ENCODE measurements at places on chromosomes 7 and 10.

GRCh38 chr7:47379629-47380324 lies 202.1 kb downstream of the TNS3 start:
- no peak for DNase-seq

DNA sequence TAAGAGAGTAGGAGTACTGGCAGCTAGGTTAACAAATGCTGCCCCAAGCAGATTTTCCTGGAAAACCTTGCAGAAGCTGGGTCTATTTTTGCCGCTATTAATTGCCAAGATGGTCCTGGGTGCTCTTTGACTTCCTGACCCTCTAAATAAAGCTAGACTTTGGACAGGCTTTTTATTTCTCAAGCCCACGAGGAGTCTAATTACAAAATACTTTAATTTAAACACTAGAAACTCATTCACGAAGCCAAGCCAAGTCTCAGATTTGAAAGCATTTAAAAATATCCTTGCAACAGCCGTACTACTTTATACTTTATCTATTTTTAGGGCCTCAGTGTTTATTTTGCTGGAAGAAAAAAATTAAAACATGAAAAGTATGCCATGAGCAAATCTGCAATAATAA lies 45.1 kb downstream of the TMEM26 start:
- no peak for DNase-seq

DNA sequence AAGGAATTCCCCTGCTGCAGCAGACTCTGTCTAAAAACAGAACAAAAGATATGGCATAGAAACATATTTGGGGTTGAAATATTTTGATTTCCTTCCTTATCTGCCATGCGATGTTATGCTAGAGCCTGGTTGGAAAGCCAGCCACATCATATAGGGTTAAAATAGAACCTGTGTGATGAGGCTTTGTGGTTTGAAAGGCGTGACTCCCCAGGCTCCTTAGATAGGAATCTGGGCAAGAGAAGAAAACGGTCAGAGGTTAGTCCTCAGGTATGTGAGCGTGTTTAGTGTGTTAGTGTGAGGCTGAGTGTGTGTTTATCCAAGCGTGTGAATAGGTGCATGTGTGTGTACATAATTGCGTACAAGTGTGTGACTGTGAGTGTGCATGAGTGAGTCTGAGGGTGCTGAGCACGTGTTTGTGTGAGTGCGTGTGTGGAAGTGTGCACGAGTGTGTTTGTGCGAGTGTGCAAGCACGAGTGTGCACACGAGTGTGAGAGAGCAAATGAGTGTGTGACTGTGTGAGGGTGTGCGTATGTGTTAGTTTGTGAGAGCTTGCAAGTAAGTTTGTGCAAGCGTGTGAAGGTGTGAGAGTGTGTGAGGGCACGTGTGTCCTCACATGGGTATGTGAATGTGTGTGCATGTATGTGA lies 79.9 kb downstream of the COL26A1 start:
- no peak for DNase-seq

DNA sequence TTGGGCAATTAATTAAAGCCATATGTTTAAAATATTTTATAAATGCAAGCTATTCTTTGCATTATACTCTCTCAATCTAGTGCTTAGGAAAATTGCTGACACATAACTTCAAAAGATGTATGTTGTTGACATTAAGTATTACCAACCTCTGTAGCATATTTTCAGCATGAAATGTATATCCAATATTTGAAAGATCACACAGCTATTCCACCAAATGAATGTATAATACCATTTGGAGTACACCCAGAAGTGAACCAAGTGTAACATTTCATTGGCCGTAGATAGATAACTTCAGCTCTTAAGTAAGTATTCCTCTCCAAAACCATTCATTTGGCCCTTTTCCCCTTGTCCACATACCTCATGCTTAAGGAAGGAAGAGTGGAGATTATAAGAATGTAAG lies 104.6 kb downstream of the HECTD2 start:
- DNase-seq, result no peak

GRCh38 chr7:127571741-127572505 lies 13.5 kb downstream of the GCC1 start:
- DNase-seq, result no peak

DNA sequence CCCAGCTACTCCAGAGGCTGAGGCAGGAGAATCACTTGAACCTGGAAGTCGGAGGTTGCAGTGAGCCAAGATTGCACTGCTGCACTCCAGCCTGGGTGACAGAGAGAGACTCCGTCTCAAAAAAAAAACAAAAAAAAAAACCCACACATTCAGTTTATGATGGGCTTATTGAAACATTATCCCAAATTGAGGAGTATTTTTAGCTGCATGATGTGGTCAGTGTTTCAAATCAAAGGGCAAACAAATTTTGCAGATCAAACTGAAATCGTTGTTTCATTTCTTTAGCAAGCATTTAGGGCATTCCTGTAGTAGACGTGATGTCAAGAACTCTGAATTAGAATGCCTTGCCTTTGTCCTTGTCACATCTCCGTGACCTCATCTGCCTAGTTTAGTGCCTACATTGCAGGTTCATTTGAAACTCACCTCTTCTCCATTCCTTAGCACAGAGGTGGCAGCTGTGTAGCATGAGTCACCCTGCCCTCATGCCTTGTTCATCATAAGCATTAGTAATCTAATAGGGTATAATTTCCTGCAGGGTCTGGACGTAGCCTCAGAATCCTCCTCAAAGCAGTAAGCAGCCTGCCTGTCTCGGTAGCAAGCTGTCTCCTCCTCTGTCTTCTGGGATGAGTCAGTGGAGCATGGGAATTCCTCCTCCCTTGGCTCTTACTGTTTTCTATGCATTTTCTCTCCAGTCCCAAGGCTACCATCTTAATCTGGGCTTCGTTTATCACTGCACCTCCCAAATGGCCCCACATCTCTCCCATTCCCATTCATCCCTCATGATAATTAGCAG lies 73.8 kb downstream of the CUL1 start:
- DNase-seq, result no peak

- no peak for DNase-seq
These were observed 215.4 kb downstream of the CCDC7 start for GRCh38 chr10:32661346-32661745.

DNA sequence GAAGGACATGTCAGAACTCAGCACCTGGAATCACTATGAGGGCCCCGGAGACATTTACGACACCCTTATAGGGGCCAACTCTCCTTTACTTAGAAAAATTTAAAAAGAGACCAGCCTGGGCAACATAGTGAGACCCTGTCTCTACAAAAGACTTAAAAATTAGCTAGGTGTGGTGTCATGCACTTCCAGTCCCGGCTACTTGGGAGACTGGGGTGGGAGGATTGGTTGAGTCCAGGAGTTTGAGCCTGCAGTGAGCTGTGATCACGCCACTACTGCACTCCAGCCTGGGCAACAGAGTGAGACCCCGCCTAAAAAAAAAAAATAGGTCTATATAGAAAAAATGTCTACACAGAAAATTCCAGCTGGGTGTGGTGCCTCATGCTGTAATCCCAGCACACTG lies 7.5 kb upstream of the CYTH3 start:
- DNase-seq, result no peak

DNA sequence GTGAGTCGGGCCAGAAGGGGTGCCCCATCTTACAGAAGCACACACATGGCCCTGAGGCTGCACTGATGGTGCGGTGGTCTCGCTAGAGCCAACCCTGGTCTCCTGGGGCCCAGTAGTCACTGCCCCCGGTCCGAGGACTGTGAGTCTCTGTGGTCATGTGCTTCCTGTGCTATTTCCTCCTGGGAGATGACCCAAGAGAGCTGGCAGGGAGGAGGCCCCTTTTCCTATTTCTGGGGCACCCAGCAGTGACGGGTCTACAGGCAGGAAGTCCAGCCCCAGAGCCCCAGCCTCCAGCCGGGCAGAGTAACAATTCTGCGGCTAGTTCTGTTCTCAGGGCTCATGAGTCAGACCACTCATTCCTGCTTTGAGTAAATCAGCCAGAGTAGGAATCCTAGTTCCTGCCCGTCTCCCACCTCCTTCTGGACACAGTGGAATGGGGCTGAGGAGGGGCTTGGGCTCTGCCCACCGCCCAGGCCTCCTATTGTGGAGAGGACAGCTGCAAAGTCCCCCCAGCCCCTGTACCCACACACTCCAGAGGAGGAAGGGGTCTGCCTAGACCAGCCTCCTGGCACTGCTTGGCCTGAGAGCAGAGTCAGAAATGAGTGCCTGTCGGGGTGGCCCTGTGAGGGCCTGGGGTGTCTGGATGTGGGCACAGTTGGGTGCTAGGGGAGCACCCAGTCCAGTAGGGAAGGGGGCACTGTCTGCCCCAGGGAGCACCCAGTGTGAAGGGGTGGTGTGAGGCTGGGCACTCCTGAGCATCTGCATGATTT lies 80.5 kb upstream of the PPIF start:
- no peak for DNase-seq

DNA sequence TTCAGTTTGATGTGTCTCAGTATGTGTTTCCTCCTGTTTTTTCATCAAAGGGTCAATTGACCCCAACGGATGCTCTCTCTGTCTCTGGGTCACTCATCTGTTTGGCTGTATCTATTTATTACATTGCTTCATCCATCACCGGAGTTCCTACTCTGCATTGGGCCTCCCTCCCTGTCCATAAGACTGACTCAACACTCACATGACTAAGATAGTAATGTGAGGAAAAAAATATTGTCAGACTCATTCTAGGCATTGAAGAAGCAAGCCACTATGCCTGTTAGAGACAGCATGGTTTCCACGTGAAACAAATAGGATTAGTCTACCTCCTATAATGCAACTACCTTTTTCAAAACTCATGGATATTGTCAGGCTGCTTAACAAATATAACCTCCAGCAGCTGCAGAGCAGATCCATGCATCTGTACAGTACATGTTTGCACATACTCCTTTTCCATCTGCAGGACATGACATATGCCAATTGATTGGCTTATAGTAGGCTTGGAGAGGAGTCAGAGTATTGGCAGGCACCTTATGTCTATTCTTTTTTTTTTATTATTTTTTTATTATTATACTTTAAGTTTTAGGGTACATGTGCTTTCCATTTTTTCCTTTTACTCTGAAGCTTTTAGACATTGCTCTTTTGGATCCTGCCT lies 275.2 kb downstream of the LRRTM3 start:
- DNase-seq, result no peak

DNA sequence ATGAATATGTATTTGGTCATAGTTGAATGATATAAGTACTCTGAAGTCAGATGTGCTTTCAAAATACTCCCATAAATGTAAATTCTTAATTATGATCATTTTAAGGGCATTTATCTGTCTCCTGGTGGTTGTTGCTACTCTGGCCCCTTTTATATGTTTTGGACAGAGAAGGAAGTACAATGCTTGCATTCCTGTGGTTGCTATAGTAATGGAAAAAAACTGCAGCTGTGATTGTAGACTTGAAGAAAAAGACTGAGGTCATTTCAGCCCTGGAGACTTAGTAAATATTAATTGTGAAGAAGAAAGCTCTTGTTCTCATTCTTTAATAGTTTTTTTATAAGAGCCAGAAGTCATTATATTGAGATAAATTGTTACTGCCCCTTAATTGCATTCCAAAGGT lies 70.2 kb upstream of the FERD3L start:
- DNase-seq, result no peak

DNA sequence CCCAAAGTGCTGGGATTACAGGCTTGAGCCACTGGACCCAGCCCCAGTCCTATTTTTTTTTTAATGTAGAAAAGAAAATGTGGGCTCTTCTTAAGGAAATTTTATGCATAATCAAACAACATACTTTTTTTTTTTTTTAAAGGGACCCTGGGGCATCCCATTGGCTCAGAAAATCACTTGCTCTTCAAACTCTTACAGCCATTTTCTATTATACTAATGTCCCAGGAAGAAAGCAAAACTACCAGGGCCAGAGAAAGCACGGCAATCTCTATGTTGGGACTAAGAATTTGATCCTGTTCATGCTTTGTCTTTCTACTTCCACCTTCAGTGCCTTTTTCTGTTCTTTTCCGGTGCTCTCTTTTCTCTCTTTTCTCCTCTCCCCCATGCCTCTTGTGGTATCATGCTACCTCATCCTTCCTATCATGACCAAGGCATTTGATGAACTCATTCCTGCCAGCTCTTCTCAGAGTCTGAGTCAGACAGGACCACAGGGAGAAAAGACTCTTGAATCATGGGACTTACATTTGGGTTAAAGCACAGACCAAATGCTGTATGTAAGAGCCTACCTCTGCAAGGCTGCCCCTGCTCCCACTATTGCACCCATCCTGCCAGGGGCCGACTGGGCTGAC lies 76.4 kb upstream of the CCNY start:
- DNase-seq, result no peak

DNA sequence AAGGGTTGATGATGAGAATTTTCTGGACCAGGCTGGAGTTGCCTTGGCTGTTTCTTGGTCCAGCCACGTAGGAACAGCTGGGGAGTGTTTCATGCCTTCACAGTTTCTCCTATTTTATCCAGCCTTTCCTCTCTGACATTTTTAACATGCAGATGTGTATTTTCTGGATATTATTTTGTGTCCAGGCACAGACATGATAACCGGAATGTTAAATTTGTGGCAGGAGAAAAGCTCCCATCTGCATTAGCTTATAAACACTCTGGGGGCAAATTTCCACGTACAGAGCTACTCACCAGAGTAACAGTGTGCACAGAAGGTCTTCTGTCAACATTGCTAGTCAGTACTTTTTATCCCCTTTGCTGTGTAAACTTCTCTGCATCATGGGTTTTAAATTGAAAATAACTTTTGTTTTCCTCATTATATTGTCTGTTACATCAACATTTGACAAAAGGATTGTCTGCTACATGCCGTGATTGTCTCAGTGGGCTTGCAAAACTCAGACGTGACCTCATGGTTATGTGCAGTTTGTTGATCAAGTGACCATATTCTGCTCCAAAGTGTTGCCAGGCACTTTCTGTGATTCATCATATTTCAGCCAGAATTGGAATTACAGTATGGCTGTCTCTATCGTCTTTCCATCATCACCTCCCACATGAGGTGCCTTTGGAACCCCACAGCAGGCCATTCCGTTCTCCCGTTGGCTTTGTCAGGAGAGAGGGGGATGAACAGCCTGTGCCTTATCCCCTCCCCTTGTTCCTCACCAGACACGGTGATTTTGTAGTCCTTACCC lies 41.4 kb downstream of the INSYN2A start:
- DNase-seq, result no peak

DNA sequence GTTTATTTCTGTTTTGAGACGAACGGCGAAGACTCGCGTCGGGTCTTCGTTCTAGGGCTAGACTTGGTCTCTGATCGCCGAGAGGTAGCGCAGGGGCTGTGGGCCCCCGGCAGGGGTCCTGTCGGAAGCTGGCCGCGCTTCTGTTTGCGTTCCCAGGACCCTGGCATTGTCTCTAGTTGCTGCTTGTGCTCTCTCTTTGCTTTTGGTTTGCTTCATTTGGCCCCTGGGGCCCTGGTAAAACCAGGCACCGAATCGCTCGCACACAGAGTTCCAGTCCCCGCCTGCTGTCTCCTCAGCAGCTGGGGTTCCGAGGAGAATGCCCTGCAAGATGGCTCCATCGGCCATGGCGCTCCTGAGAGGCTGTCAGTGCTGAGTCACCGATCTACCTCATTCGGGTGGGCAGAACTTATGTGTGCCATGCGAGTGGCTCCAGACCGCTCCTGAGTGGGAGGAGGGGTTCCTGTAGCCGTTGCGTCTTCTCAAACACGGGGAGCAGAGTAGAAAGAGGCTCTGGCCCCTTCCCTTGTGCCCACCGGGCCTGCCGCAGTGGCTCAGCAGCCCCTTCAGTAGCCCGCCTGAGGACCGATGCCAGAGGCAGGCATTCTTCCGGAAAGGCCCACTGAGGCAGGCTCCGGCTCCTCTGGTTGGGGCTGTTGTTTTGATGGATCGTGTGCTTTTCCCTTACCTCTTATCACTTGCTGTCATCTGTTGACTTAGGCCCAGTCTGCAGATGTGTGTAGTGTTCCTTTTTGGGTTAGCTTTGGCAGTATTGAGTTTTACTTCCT lies 826 bp downstream of the CHPF2 start:
- DNase-seq, result peak; percentile 42

Data from activated T-helper 1 cell treated with Interleukin-2 at 50 U/mL for 16 hours (primary cell).